ENCODE measurements at places on chromosomes 1 and 21.

GRCh38 chr1:42081475-42081874 lies 71.7 kb upstream of the GUCA2B start:
- DNase-seq, result no peak

GRCh38 chr1:205350124-205350523 lies 6.6 kb downstream of the KLHDC8A start:
- DNase-seq, result no peak

DNA sequence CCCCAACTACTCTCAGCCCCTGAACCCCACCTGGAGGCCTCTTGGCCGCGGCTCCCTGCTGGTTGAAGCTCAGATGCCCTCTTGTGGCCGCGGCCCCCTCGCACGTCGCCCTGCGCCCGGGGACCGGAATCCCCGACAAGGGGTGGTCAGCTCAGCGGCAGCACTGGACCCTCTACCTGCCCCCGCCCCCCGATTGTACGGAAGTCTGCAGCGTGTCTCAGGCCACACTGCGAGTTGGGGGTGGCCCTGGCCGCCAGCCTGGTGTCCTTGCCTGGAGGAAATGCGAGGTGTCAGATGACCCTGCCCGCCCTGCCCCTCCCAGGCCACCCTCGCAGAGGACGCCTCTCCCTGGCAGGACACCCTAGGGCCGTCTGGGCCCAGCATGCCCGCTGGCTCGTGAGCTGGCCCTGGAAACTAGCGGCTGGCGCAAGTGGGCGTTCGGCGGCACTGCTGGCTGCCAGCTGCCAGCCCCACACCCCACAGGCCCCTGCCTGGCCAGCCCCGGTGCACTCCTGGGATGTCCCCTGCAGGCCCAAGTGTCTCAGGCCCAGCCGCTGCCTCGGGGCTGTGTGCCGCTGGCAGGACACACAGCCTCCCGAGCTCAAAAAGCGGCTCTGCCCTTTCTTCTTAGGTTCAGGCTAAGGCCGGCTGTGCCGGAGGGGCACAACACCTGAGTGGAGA lies 60.8 kb downstream of the EDN2 start:
- DNase-seq, result no peak

GRCh38 chr1:40858856-40859416 lies 3.2 kb downstream of the CITED4 start:
- no peak for DNase-seq

- DNase-seq, result no peak
Measured at GRCh38 chr1:11898086-11898785, 28.0 kb downstream of the KIAA2013 start.

- DNase-seq, result peak; percentile 15
Measured at GRCh38 chr1:111399792-111400610, 27.5 kb downstream of the OVGP1 start.

DNA sequence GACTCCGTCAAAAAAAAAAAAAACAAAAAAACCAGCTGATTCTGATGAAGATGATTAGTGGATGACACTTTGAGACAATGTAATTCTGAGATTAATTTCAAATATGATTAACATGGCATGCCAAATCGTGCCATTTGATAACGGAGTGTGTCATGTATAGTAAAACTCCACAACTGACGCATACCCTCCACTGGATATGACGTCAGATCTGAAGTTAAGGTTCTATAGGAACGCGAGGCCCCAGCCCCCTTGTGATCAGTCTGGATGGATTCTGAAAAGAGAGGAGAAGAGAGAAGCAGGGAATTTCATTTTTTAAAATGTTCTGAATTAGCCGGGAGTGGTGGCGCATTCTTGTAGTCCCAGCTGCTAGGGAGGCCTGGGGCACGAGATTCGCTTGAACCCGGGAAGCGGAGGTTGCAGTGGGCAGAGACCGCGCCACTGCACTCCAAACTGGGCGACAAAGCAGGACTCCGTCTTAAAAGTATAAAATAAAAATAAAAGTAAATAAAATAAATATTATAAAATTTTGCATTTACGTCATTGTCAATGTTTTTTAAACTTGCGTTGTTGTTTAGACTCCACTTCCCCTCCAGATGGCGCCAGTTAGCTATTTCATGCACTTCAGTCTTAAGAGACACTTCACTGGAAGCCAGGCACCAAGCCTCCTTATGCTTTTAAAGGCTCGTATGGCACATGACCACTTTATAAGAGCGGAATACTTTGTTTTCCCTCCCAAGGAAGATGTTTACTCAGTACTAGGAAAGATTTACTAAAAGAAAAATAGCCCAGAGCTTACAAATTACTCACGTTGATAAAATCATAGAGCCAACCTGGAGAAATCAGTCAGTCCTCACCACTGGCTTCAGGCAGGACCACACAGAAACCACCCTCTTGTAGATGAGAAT lies 65.5 kb downstream of the UBE2U start:
- DNase-seq, result peak; percentile 8

GRCh38 chr21:28252928-28253327 lies 739.7 kb downstream of the LTN1 start:
- DNase-seq, result no peak

GRCh38 chr1:171455967-171456366 lies 29.4 kb upstream of the PRRC2C start:
- DNase-seq, result no peak

- DNase-seq, result no peak
Measured at GRCh38 chr1:168520052-168520751, 23.6 kb downstream of the XCL2 start.

- DNase-seq, result no peak
Measured at GRCh38 chr1:167532964-167533824, 14.9 kb upstream of the CD247 start.

GRCh38 chr1:99777752-99778151 lies 11.3 kb upstream of the FRRS1 start:
- DNase-seq, result no peak

DNA sequence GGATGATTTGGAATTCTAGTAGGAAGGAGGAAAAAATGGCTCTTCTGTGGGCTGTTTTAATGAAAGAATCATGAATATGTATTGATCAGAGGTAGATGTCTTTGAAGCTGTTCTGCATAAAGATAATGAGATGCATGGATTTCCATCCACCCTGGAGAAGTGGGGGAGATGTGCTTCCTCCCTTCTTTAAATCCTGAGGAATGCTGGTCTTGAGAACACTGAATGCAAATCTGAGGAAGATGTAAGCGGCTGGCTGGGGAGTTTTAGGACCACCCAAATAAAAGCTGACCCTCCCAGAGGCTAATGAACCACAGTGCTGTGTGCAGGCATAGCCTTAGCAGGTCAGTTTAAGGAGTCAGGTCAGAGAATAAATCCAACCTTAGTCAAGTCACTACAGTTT lies 37.3 kb downstream of the ZMYND12 start:
- no peak for DNase-seq

- DNase-seq, result no peak
Measured at GRCh38 chr1:8382608-8383505, 64.9 kb downstream of the SLC45A1 start.

DNA sequence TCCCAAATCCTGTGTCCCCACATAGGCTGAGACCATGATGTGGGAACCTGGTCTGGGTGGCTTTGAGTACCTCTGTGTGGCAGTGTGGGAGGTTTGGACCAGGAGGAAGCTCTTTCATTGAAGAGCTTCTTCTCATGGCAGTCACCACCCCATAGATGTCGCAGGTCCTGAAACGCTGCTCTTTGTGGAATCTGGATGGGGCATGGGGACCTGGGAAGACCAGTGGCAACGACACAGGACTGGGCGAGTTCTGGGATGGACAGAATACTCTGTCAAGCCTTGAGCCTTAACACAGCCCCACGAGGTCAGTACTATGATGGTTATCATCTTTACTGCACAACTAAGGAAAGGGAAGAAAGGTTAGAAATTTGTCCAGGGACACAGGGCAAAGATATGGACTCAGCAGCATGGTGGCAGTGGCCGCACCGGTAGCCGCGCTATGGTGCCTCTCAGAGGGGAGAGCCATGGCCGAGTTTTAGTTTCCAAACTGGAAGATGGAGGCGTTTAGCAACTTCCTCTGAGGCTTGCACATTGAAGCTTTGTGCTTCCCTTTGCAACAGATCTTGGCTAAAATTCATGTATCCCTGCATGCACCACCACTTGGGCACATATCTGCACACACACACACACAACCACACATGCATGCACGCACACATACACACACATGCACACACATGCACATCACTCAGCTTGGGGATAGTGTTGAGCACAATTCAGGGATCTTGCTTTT lies 117.7 kb upstream of the C1orf174 start:
- no peak for DNase-seq

DNA sequence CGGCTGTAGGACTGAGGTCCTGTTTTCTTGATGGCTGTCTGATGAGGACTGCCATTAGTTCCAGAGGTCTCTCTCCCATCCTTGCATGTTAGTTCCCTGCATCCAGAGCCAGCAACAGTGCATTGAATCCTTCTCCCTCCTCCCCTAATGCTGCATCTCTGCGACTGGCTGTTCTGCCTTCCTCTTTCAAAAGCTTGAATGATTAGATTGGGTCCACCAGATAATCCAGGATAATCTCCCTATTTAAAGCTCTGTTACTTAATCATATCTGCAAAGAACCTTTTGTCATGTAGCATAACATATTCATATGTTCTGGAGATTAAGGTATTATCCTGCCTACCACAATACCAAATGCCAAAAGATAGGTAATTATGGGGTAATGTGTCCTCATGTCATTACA lies 377.5 kb downstream of the GPATCH2 start:
- DNase-seq, result no peak

Data from GM12878 (cell line).